Fibroblast of skin of back (primary cell): ENCODE measurements at places on chromosomes 2 and 18.

DNA sequence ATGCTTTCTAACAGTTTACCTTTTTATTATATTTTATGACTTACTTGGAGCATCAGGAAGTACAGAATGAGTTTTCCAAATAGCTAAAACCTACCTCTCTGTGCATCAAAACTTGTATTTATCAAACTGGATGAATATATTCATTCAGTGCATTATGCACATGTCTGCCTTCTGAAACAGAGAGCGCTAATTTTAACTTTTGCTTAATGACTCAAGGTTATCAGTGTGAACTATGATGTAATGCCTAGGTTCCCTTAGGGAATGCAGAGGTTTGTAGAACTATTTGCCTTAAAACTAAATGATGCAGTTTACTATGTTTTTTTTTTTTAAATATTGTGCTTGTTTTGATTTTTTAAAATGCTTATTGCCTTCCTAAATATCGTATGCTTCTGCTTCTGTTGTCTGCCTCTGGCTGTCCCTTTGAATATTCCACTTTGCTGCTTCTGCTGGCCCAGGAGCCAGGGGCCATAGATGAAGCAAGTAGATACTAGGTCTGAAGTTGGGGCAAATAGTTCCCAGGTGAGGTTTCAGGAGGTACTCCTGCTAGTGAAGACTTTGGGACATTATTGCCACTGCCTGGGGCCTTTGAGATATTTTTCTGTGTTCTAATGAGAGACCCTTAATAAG lies 16.5 kb downstream of the TMEM178A start:
- DNase-seq: no peak

GRCh38 chr2:157922815-157923214 lies 46.7 kb upstream of the ACVR1 start:
- no peak for DNase-seq

DNA sequence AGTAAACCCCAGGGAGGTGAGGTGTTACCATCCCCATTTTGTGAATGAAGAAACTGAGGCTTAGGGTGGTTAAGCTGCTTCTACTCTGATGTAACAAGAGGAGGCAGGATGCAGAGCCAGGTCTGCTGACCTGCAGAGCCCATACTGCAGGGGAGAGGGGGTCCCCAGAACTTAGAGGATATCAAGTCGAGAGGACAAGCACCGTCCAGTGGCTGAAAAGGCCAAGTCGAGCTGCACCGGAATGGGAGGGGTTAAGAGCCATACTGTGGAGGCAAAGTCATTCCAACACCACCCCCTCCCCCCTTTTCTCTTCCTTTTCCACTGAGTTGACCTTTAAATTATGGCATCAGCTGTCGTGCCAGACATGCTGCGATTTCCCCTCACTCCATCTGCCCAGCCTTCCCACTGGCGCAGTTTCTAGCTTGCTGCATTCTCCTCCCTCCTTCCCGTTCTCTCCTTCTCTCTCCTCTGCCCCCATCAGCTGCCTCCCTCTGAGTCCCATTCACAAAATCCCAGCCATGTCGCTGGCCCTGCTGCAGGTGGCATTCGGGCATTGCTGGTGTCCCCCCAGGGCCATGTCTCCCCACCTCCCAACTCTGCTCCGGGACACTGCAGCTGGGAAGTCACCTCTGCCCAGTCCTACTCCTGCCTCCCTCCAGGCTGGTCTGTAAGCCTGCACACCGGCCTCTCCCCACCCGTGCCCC lies 346.9 kb downstream of the DYSF start:
- no peak for DNase-seq

GRCh38 chr18:63575681-63576080 lies 11.5 kb upstream of the SERPINB13 start:
- DNase-seq: no peak

GRCh38 chr18:38932752-38933151 lies 1367.2 kb upstream of the CELF4 start:
- no peak for DNase-seq

GRCh38 chr2:219689676-219690628 lies 62.5 kb downstream of the SLC4A3 start:
- DNase-seq: peak; percentile 73

- DNase-seq: peak; percentile 98
These were observed 298.2 kb downstream of the CDCA7 start for GRCh38 chr2:173652767-173653431.

DNA sequence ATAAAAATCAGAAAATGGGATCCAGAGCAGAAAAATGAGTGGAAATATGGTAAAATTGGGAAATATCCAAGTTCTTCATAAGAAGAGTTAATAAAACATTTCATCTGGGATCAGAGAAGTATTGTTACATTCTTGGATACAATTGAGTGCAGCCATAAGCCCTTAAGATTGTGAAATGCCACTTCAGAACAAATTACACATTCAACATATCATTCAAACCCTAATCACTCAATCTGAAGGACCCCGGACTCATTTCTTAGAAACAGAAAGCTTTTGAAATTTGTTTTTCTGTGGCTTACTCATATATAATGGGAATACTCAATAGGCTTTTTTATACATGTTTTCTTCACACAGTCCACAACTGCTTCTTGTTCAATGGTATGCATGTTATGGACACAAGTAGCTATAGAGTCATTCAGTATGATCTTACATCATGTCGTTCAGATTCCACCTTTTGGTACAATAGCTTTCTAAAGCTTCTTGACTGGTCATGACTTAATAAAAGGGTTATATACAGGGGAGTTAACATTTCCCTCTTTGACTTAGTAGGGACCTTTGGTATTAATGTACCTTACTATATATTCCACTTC lies 39.9 kb downstream of the SCN7A start:
- no peak for DNase-seq

DNA sequence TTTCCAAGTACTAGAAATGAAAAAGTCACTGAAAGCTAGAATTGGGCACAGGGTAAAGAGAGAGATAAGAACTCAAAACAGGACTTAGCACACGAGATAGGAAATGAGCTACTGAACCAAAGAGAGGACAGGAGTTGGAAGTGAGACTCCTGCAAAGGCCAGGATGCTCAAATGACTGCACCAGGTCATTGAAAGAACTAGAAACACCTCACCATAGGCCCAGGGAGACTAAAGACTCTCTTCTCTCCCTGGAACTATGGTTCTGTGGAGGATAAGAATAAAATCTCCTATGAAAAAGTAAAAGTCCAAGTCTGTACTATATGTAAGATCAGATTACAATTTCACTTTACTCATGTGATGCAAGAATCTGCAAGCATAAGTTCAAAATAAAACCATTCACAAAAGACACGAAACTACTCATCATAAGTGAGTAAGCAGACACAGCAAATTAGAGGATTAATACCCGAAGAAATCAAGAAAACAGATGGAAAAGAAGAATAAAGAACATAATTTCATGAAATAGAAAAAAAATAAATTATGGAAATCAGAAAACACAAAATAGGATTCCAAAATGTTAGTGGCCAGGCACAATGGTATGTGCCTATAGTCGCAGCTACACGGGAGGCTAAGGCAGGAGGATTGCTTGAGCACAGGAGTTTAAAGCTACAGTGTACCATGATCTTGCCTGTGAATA lies 6.5 kb downstream of the NBAS start:
- no peak for DNase-seq

GRCh38 chr2:238421695-238422035 lies 5.1 kb upstream of the ASB1 start:
- DNase-seq: no peak

DNA sequence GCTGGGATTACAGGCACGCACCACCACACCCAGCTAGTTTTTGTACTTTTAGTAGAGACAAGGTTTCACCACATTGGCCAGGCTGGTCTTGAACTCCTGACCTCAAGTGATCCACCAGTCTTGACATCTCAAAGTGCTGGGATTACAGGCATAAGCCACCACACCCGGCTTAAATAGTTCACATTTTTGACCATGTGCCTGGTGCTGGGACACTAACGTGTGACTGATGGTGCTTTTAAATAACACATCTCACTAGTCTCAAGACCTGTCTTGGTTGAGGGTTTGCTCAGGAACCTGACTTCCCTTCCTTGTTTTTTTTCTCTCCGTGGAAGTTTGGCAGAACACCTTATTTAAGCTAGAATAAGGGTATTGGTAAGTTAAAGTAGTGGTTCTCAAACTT lies 8.5 kb downstream of the FMNL2 start:
- DNase-seq: peak; percentile 16

GRCh38 chr2:119315241-119315925 lies 51.3 kb downstream of the C2orf76 start:
- DNase-seq: peak; percentile 5

GRCh38 chr2:52933878-52934277 lies 833.7 kb upstream of the CHAC2 start:
- DNase-seq: peak; percentile 72

GRCh38 chr2:168601741-168602140 lies 145.7 kb downstream of the CERS6 start:
- DNase-seq: no peak

DNA sequence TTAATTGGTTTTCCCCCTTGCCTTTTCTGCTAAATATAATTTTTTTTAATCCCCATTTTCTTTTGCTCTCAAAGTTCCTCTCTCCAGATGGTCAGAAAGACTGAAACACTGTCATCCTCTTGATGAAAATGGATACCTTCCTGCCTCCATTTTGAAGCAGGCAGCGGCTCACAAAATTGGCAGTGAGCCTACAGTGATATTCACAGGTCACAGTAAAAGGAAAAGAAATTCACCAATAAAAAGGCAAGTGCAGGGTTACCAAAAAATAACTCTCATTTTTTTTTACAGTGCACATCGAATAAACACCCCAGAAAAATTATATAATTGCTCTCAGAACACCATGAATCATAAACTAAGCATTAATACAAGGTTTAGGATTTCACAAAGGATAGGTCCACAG lies 307.5 kb downstream of the TCF4 start:
- DNase-seq: no peak

GRCh38 chr18:22166069-22166950 lies 3.1 kb upstream of the GATA6 start:
- DNase-seq: no peak

GRCh38 chr18:60358516-60358915 lies 14.1 kb downstream of the MC4R start:
- DNase-seq: peak; percentile 87

GRCh38 chr2:190382851-190383250 lies 25.3 kb upstream of the MFSD6 start:
- peak; percentile 19 for DNase-seq

- peak; percentile 76 for DNase-seq
These were observed 29.3 kb downstream of the TGFA start for GRCh38 chr2:70523996-70524965.
